Hepatocyte (in vitro differentiated cells): ENCODE measurements at places on chromosomes 12 and 14.

DNA sequence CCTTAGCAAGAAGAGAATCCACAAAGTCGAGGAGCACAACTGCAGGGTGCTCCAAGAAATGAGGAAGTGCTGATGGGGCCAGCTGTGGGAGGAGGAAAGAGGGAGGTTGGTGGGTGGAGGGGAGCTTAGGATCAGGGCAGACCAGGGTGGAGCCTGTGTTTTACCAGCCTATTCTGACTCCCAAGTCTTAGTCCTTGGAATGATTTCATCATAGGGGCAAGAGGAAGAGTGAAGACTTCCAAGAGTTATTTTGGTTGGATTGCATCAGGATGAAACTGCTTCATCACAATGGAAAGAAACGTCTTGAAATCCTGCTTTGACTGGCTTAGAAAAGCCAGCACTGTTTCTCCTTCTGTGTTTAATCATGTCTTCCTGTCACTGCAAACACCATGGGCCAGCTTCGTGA is 194.0 kb downstream of the DPF3 start:
- DNase-seq = no peak

- no peak for DNase-seq
These were observed 27.7 kb upstream of the ZFP36L1 start for GRCh38 chr14:68820536-68820935.

DNA sequence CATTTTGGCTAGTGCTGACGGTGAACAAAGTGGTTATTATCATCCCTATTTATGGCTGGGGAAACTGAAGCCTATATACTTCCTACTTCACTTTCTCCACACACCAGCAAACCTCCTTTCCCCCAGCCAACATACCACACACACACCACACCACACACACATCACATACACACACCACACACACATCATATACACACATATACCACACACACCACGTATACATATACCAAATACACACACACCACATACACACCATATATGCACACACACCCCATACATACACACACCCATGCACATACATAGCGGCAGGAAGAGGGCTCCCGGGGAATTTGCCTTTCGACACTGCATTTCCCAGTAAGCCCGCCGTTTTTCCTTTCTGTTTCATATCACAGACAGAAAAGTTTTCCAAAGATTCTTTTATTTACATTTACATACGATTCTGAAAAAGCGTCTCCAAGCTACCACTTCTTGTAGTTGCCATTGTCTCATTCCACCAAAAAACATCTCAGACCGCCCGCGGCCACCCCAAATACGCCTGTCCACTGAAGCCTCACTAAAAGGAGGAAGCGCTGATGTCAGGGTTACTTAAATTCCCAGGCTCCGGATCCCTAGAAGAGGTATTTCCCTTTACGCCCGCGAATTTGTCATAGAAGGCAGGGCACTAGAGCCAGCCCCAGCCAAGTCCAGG is 823 bp upstream of the RAB5B start:
- no peak for DNase-seq

DNA sequence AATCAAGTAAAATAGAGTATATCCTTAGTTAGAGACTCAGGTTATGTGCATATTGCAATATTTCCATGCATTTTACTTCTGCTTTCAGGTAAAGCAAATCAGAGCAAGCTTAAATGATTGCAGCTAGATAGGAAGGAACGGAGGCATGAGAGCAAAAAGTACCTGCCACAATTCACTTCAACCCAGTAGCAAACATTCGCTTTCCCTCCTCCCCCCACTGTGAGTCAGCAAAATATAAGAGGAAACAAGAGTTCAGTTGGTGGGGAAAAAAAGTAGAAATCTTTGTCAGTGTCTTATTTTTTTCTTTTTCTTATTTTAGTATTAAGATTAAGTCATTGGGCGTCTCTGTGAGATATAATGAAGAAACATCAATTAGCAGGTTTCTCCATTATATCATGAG is 475.4 kb downstream of the NPAS3 start:
- no peak for DNase-seq

DNA sequence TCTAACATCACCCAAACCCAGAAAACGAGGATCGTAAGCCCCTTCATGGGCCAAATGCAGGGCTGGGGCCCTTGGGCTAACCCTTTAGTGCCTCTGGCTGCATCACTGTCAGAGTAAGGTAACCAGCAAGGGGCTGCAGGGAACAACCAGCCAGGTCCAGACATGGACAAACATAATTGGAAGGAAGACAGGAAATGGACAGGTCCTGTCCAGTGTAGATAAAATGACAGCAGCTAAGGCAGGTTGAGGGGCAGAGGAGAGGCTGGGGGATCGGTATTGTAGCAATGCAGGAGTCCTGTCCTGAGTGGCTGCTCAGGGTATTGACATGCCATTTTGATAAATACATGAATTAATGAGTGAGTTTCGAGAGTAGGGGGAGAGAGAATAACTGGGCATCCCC is 29.8 kb downstream of the BICD1 start:
- DNase-seq = no peak

- DNase-seq = no peak
These were observed 179.4 kb upstream of the ARHGAP5 start for GRCh38 chr14:31897581-31898186.

GRCh38 chr12:18546399-18546798 is 191.4 kb downstream of the PLCZ1 start:
- DNase-seq = peak; percentile 32

DNA sequence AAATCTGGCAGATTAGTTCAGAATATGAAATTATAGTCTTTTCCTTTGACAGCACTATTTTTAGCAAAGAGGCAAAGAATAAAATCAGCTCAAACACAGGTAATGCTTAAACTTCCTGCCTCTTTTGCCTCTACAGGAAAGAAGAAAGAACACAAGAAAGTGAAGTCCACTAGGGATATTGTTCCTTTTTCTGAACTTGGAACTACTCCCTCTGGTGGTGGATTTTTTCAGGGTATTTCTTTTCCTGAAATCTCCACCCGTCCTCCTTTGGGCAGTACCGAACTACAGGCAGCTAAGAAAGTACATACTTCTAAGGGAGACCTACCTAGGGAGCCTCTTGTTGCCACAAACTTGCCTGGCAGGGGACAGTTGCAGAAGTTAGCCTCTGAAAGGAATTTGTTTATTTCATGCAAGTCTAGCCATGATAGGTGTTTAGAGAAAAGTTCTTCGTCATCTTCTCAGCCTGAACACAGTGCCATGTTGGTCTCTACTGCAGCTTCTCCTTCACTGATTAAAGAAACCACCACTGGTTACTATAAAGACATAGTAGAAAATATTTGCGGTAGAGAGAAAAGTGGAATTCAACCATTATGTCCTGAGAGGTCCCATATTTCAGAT is 17.4 kb downstream of the TMPO start:
- DNase-seq = peak; percentile 49

DNA sequence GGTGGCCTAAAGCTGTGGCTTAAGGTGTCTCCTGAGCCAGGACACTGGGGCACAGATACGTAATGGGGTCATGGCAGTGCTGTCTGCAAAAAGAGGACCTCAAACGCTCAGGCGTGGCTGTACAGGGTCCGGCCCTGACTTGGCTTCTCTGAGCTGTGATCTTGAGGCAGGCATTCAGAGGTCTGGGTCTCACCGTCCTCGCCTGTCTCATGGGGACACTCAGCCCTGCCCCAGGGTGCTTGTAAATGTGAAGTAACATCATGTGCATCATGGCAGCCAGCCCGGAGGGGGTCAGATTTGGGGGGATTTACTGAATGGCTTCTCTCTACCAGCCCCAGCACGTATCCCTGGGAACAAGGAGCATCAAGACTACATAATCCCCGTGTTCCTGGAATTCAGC is 28.8 kb downstream of the DIO3 start:
- DNase-seq = no peak

- DNase-seq = no peak
These were observed 70.5 kb downstream of the GPR65 start for GRCh38 chr14:88075269-88075981.

DNA sequence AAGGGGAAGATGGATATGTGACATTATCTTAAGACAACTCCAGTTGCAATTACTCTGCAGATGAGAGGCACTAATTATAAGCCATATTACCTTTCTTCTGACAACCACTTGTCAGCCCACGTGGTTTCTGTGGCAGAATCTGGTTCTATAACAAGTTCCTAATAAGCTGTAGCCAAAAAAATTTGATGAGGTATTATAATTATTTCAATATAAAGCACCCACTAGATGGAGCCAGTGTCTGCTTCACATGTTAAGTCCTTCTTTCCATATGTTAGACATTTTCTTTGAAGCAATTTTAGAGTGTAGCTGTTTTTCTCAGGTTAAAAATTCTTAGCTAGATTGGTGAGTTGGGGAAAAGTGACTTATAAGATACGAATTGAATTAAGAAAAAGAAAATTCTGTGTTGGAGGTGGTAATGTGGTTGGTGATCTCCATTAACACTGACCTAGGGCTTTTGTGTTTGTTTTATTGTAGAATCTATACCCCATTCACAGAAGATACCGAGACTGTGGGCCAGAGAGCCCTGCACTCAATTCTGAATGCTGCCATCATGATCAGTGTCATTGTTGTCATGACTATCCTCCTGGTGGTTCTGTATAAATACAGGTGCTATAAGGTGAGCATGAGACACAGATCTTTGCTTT is 36.9 kb downstream of the PSEN1 start:
- peak; percentile 36 for DNase-seq

DNA sequence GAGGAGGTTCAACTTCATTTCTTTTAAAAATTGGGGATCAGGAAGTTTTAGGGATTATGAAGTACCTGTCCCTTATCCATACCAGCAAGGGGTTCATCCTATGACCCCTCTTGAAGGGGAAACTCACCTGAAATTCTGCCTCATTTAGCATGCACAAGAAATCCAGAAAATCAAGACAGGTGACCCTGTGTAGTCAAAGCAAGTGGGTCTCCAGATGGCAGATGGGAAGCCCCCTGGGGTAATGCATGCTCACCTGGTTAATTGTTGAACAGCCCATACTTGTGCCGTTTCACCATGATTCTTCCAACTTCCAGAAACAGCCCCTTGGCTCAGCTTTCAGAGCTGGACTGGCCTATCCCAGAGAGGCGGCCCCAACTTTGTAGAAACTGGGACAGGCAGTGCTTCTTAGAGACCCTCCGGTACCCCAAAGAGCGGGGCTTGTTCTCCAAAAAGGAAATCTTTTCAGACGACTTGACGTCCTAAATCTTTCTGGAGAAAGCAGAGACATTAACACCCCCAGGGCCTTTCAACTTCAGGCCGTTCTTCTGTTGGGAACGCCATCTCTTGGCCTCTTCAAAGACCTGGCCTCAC is 66.3 kb upstream of the ESRRB start:
- no peak for DNase-seq

DNA sequence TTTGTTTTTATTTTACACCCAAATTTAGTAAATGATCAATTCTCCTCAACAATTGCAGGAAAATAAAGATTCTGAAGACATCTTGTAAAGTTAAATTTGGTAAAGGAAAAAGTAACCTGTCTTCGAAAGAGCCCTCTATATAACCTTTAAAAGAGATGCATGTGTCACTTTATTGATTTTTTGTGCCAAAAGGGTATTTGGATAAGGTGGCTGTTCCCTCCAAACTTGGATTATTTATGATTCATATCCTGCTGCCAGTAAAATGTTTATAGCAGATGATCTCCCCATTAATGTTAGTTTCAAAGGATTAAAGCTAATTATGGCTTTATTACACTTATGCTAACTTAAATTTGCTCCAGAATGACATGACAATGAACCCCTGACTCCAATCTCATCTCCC is 98.8 kb downstream of the DUSP6 start:
- no peak for DNase-seq
